Activated naive CD4-positive, alpha-beta T cell treated with Interleukin-2 at 50 U/mL for 16 hours (primary cell): ENCODE measurements at places on chromosomes 1 and 21.
A peak's percentile ranks its signal among the peaks of the same experiment; 100 is the strongest.

- DNase-seq: no peak
Measured at GRCh38 chr1:247456914-247457639, 827 bp downstream of the OR2B11 start.

DNA sequence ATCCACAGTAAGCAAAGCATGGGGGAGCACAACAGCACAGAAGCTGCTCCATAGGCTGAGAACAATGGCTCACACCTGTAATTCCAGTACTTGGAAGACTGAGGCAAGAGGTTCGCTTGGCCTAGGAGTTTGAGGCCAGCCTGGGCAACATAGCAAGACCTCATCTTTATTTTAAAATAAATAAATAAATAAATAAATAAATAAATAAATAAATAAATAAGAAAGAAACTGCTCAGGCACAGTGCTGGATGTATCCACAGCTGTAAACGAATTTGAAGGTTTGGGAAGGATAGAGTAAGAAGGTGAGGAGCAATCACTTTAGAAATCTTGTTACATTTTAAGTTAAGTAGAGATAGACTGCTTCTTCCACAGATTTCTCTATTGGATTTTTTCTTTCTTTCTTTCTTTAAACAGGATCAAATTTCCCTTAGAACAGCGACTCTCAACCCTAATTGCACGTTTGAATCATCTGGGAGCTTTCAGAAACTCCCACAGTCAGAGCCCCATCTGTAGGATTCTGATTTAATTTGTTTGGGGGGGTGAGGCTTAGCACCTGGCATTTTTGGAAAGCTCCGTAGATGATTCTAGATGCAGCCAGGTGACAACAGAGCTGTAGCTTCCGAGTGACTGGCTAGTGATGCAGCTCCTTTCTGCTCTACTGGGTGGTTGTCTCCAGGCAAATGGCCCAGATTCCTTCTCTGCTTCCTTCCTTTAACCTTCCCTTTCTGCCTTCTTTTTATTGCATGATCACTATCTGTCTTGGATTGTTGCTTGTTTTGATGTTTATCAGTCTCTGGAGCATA is 53.5 kb downstream of the S1PR1 start:
- no peak for DNase-seq

DNA sequence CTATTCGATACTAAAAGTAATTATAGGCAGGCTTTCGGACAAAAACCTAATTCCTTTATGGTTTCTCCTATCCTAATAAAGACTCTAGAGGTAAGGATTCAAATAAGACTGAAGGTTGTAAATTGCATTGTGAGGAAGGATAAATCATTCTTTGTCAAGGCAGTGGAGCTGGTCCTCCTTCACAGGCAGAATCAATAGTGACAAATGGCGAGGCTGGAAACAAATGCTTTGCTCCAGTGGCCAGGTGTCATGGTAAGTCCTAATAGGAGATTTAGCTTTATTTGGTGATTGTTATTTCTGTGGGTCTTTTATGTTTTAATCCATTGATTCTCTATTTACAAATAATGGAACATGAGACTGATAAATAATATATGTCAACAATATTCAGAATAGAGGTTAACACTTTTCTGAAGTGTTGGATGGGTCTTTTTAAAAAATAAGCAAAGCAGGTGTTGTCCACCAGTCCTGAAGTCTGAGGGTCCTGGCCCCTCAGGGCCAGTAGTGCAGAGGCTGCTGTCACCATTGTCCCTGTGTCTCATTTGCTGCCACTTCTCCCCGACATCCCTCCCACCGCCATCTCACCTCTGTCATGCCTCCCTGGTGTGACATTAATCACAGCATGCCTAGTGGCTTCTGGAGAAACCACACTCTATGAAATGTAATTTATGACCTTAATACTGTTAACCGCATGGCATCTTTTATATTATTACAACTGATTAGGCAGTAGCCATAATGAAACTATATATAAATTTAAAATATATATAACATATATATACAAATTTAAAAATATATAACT is 120.9 kb upstream of the MAGI3 start:
- no peak for DNase-seq

- peak; percentile 65 for DNase-seq
Measured at GRCh38 chr1:156082309-156083091, at the start of gene MEX3A. Gene MEX3A (minus strand): TSS chr1:156082465. CDS start chr1:156081998, 467 bp downstream.

GRCh38 chr1:82086739-82087138 is 286.0 kb downstream of the ADGRL2 start:
- DNase-seq: no peak

DNA sequence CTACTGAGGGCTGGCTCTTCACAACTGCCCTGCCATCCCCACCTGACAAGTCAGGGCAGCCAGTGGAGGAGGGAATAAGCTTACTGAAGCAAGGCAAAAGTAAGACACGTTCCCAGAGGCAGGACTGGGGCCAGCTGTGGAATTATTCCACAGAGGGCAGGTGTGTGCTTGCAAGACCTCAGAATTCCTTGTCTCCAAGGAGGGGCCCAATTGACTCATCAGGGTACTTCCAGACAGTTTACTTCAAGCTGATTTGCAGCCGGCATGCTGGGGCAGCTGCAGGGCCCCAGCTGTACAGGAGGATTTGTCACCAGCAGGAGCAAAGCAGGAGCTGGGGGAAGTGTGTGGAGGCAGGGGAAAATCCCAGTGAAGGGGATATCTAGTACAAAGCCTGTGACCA is 167.5 kb upstream of the CAMK1G start:
- DNase-seq: no peak

GRCh38 chr1:43267818-43268425 is 1.9 kb upstream of the TMEM125 start:
- DNase-seq: no peak

- DNase-seq: no peak
Measured at GRCh38 chr1:82690411-82690810, 889.7 kb downstream of the ADGRL2 start.

DNA sequence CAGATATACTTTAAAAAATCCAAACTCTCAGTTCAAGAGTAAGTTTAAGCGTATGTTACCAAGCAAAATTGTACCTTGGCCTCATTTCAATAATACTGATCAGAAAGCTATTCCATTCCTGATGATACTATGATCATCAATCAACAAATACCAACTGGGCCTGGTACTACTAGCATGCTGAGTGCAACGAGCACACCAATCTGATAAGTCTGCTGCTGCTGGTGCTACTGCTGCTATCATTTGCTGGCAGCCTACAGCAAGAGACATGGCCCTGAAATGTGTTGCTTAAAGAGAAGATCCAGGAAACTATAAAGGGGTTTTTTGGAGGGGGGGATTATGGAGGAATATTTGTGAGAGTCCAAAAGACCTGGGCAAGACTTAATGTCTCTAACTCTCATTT is 39.7 kb downstream of the NME7 start:
- DNase-seq: no peak

GRCh38 chr1:225995919-225996864 is 3.0 kb downstream of the SDE2 start:
- DNase-seq: no peak

- no peak for DNase-seq
Measured at GRCh38 chr1:155919801-155920200, 8.7 kb upstream of the RIT1 start.

DNA sequence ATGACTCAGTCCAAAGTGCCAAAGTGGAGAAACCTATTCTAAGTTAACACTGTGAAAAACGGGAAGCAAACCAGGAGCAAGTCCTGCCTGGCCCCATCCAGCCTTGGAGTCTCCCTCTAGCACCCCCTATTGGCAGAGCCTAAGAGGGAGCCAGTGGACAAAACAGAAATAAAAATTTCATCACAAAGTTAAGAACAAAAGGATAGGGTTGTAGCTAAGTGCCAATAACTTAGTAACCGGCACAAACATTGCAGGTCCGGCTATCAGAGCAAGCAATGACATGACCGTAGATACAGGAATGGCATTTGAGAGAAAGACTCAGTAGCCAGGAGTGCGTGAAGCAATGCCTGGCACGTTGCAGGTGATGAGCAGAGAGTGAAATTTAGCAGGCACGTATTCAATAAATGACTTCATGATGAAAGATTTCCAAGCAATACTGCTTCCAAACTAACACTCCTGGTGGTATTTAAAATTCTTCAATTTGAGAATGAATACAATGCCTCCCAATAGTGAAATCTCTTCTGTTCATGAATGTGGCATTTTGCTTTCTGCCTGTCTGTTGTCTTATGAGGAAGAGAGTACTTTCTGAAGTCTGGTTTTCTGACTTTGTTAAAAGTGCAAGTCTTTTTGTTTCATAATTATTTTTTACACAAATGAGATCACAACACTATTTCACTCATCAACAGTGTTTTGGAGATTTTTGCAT is 391.0 kb downstream of the OMA1 start:
- no peak for DNase-seq

- DNase-seq: no peak
Measured at GRCh38 chr1:203180611-203181330, 5.1 kb upstream of the MYBPH start.

GRCh38 chr1:114081437-114082303 is 72.0 kb downstream of the SYT6 start:
- DNase-seq: no peak

- no peak for DNase-seq
Measured at GRCh38 chr21:38915546-38915945, 109.8 kb downstream of the ETS2 start.

- peak; percentile 81 for DNase-seq
Measured at GRCh38 chr1:202189001-202189790, 4.4 kb upstream of the LGR6 start.

GRCh38 chr1:209850342-209850979 is 22.7 kb downstream of the UTP25 start:
- peak; percentile 38 for DNase-seq

GRCh38 chr21:28903448-28903847 is 89.2 kb downstream of the LTN1 start:
- no peak for DNase-seq

DNA sequence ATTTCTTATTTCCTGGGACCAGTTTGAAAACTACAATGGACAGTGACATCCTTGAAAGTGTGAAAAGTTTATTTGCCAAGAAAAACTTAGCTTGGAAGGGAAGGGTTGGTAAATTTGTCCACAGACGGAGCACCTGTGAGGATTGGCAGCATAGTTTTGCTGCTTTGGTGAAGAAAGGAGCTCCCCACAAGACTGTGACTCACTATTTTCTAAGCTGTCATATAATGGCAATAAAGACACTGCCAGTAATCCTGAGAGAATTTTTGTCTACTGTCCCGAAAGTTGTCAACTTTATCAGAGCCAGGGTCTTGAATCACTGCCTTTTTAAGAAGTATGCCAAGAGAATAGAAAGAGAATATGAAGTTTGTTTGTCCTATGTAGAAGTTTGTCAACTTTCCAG is 230.8 kb downstream of the NEGR1 start:
- no peak for DNase-seq

GRCh38 chr1:16927711-16928485 is 6.2 kb downstream of the CROCC start:
- DNase-seq: no peak

DNA sequence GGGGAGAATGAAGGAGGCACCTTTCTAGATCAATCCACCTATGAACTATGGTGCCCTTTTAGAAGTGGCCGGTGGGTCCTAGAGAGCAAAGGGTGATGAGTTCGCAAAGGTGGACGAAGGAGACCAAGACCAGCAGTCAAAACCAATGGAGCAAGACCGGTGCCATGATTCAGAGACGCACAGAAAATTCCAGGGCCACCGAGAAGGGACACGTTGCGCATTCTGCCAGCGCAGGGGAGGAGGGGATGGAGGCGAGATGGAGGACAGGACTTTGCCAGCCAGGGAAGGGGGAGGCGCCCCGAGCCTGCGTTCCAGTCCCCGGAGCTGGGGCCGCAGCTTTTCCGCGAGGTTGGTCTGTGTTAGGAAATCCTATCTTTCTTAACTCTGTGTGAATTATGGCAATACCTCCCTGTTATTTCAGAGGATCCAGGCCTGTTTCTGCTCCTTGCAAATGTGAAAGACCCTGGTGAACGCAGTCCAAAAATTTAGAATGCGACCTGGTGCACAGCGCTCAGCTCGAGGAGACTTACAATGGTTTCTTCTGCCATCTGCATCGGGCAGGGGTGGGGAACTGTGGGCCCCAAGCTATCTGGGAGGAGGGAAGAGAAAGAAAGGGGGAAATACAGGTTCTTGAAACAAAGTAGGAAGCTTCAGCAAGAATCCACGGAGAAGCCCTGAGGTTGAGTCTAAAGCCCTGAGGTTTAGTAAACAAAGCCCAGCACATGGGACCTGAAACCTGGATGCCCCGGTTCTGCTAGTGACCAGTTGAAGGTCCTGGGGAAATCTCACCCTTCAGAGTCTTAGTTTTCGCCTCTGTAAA is 129.4 kb downstream of the MRPS6 start:
- no peak for DNase-seq

DNA sequence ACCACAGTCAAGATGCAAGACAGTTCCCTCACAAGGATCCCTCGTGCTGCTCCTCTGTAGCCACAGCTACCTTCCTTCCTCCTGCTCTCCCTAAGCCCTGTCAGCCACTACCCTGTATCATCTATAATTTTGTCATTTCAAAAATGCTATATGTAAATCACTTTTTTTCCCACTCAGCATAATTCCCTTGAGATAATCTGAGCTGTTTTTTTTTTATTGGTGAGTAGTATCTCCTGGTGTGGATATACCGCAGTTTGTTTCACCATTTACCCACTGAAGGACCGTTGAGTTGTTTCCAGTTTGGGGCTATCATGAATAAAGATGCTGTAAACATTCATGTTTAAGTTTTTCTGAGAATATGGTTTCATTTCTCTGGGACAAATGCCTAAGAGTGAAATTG is 88.2 kb downstream of the HUNK start:
- no peak for DNase-seq

- DNase-seq: no peak
Measured at GRCh38 chr1:228852511-228853088, 117.3 kb downstream of the RHOU start.

DNA sequence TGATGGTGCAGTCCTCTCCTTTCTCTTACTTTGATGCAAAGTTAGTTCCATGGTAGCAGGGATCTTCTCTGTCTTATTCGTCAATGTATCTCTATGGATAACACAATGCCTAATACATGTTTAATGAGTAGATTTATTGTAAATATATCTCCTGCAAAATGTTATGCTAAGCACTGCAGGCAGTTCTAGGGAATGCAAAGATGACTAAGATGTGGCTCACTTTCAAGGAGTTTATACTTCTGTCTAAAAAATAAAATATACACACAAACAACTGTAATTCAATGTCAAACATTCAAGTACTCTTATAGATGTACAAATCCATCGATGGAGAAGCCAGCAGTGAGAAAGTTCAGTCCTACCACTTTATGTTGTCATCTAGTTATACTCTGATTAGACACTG is 194.3 kb downstream of the KCTD3 start:
- DNase-seq: no peak

DNA sequence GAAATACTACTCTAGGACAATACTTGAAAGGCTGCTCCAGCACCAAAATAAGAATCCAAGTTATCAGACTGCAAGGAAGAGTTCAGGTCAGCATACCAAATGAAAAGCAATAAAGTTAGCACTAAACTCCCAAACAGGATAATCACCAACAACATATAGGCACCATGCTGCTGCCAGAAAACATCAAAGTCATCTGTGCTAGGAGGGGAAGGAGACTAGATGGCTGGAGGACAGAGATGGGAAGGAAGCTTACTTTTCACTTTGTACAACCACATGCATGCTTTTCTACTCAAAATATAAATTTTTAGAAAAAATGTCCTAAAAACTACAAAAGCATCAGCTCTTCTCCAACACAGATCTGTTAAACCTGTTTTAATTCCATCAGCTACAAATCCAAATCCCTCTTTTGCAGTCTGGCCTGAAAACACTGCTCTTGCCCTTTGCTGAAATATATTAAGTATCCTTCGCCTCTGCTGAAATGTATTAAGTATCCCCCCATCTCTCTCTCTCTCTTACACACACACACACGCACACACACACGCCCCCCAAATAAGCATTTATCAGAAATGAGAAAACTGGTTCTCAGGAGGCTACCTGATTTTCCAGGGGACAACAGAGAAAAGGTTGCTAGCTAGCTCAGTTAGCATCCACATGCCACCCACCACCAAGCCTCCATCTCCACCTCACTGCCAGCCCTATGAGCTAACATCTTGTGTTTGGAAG is 1.5 kb downstream of the GATAD2B start:
- no peak for DNase-seq
